Stimulated activated CD4-positive, alpha-beta T cell treated with anti-CD3 and anti-CD28 coated beads, Interleukin-4, amount 100 ng/mL, for 4 hours (primary cell): ENCODE measurements at places on chromosomes 1 and 21.
A peak's percentile ranks its signal among the peaks of the same experiment; 100 is the strongest.

GRCh38 chr1:8205771-8206170 lies 112.1 kb upstream of the SLC45A1 start:
- DNase-seq, result no peak

DNA sequence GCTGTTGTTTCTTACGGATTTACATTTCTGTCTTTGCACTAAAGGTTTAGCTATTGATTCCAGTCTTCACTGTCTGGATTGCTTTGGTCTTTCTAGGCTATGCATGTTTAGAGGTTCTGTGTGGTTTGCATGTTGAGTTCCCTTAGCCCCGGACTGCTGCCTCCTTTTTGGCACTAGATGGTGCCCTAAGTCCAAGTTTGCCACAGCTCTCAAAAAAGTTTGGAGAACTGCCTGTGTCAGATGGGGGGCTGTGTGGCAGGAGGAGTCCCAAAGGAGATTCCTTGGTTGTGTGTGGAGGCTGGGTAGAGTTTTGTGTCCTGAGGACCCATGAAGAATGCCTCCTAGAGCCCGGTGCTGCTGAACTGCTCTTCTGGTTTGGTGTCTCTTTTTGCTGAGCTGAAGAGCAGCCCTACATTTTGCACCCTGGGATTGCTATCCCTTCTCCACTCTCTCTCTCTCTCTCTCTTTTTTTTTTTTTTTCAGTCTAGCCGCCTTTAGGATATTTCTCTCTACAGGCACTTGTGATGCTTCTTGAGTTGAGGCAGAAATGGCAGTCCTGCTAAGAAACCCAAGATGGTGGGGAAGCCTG lies 74.4 kb downstream of the PTGS2 start:
- no peak for DNase-seq

DNA sequence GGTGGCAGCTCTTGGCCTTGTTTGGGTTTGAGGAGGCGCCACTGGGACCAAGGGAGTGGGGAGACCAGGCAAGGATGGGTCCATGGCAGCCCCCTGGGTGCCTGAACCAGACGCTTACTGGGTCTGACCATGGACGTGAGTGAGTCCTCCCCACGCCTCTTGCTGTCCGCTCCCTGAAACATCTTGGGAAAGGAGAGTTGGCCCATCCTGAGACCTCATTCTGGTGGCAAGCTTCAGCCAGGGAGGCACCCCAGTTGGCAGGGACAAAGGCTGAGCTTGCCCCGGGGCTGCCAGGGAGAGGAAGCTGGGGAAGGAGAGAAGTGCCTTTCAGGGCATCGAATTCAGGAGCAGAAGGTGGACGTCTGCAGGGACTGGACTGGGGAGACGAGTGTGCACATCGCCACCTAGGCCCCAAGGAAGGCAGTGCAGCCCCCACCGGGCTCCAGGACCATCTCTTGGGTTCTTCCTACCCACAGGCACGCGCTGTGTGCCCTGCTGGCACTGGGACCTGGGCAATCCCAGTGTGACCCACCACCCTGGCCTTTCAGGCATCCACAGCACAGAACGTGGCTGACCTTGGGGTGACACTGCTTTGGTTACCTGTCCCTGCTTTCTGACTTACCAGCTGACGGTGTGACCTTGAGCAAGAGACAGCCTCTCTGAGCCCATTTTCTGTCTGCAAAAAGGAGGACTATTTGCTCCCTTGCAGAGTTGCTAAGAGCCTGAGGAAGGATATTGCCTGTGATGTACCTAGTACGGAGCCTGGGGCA lies 132.9 kb upstream of the WNT4 start:
- peak; percentile 39 for DNase-seq

- no peak for DNase-seq
These were observed at the start of gene ERICH3 for GRCh38 chr1:74673351-74674111. Gene ERICH3, minus strand, starts transcription at chr1:74673792. Its CDS starts 273 bp downstream, at chr1:74673519.

DNA sequence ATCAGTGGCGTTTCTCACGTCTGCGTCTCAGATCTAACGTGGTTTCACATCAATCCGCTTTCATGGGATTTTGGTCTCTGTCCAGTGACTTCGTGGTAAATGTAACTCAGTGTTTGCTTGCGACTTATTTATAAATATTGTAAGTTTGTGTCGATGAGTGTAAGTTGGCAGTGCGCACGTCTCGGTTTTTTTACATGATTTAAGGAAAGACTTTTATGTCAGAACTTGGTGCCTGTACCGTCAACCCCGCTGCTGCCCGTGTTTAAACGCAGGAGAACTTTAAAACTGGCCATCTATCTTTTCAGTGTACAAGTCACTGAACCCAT lies 1.5 kb downstream of the B3GALT6 start:
- DNase-seq, result no peak

DNA sequence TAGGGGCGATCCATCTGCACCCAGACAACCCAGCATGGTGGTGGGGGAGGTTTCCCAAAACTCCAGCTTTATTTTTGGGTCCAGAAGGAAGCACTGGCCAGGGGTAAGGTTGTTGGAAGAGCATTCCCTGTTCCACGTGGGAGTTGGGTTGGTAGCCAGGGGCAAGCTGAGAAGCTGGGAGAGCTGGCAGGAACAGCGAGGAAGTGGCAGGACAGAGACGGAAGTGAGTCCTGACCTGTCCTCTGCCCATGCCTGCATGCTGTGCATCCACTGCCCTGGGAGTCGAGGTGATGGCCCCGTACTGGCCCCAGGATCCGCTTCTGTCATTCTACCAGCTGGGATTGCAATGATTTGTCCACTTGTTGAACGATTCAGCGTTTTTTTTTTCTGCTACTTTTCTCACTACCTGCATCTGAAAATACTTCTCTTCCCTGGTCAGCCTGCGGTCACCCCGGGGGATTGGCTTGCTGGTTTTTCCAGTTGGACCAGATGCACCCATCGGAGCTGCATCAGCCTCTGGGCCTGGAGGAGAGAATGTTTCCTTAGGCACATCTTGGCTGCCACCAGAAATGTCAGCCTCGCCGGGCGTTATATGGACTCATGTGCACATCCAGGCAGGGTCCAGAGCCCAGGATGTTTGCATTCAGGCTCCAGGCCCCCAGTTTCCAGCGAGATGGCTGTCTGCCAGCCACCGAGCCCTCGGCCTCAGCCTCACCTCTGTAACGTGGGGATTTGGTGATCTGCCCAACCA lies 28.3 kb upstream of the TMPRSS2 start:
- no peak for DNase-seq

DNA sequence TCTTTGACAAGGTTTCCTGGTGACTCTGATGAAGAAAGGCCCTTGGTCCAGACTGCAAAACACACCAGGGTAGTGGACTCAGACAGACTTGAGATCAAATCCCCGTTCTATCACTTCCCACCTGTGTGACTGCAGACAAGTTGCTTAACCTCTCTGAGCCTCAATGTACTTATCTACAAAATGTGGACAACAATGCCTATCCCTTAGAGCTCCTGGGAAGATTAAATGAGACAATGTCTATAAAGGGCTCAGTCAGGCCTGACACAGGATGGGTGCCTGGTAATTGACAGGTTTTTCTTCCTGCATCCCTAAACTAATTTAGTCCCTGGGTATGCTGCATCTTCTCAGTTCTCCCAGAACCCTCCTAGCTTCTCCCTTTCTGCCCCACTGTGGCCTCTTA lies 37.9 kb upstream of the ZBTB40 start:
- no peak for DNase-seq

DNA sequence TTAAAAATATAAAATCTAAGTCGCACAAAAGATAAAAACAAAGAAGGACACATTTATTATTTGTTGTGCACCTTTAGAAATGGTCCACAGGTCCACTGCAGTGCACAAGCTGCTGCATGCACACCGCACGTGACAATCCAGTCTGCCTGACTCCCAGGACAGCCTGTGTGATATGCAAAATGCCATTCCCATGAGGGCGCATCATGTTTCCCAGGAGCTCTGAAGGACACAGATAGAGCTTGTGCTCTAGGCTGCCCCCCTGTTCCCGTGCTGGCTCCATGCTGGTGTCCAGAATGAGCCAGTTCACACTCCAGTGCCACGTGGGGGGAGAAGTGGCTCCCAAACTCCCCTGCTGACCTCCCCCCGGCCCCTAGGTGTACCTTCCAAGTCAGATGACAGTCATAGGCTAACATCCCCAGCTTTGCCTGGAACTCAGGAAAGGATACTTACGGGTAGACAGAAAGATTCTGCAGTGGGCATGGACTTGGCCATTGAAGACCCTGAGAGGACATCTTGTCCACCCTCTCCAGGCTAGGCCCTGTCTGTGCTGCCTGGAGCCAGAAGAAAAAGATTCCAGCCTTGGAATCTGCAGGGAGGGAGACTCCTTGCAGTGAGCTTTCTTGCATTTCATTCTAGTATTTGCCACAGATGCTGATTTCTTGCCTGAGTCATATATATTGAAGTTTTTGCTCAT lies 26.3 kb downstream of the RAB7B start:
- no peak for DNase-seq

DNA sequence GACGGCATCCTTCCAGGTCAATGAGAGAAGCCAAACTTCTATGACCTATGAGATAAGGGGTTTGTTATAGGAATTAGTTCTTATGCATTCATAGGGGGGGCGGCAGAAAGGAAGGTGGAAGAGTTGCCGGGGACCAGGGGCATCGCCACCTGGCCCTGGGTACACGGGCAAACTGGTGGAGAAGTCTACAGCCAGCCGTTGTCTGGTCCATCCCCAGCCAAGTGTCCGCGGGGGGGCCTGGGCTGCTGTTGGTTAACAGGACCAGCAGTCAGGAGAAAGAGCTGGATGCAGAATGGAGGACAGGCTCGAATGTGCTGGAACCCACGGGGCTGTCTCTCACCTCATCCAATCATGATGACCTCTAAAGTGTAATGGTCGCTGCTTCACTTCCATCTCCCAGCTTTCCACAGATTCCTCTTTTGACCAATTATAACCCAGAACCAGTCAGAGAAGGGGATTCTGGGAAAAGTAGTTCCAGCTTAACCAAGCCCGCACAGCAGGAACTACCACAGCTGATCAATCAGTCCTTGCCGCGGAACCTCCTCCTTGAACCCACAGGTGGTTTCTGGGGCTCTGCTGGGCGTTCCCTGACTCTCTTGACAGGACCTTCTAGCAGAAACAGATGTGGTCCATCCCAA lies 17.8 kb downstream of the TMEM51 start:
- DNase-seq, result no peak

GRCh38 chr1:12615865-12616708 lies 1.9 kb downstream of the DHRS3 start:
- DNase-seq, result no peak

DNA sequence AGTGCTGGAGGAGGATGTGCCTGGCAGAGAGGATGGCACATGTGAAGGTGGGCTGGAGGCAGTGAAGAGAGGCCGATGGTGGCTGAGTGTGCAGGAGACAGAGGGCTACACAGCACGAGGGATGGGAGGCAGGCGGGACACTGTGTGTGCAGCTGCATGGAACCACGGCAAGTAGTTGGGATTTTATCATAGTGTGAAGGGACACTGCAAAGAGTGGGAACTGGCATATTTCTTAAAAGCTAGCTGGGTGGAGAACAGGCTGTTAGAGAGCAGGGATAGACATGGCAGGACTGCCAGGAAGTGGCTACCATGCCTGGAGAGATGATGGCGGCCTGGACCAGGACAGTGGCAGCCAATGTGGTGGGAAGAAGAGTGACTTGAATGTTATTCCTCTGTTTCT lies 102.4 kb upstream of the TLR5 start:
- no peak for DNase-seq

GRCh38 chr1:152043870-152044269 lies 7.1 kb upstream of the S100A11 start:
- DNase-seq, result no peak

GRCh38 chr1:29383746-29384371 lies 147.5 kb downstream of the PTPRU start:
- no peak for DNase-seq

- DNase-seq, result no peak
These were observed 10.9 kb downstream of the IER5 start for GRCh38 chr1:181099152-181100014.

- no peak for DNase-seq
These were observed 1331.7 kb downstream of the MRPL39 start for GRCh38 chr21:24275616-24276015.

DNA sequence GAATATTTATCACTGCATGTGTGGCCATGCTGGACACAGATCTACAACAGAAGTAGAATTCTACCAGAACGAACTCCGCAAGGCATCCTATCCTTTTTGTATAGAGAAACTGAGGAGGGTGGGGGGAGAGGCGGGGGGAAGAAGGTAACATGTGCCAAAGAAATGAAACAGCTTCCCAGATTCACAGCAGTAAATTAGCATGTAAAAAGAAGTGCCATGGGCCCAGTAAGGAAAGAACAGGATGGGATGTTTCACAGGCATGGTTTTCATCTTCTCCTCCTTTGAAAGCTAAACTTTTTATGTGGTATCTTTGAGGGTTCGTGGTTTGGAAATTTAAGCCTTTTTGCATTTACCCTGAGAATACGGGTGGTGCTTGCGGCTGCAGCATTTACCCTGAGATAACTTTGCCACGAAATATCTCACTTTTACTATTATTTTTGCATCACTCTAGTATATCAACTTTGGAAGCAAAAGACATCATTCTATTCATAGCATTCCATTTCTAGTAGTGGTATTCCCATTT lies 168.9 kb downstream of the TPR start:
- DNase-seq, result no peak

GRCh38 chr1:223276029-223276428 lies 87.9 kb downstream of the SUSD4 start:
- no peak for DNase-seq

- DNase-seq, result no peak
These were observed 124.1 kb downstream of the DPYD start for GRCh38 chr1:97796711-97797110.

- DNase-seq, result no peak
These were observed 15.8 kb downstream of the GRIK3 start for GRCh38 chr1:37018510-37018909.

DNA sequence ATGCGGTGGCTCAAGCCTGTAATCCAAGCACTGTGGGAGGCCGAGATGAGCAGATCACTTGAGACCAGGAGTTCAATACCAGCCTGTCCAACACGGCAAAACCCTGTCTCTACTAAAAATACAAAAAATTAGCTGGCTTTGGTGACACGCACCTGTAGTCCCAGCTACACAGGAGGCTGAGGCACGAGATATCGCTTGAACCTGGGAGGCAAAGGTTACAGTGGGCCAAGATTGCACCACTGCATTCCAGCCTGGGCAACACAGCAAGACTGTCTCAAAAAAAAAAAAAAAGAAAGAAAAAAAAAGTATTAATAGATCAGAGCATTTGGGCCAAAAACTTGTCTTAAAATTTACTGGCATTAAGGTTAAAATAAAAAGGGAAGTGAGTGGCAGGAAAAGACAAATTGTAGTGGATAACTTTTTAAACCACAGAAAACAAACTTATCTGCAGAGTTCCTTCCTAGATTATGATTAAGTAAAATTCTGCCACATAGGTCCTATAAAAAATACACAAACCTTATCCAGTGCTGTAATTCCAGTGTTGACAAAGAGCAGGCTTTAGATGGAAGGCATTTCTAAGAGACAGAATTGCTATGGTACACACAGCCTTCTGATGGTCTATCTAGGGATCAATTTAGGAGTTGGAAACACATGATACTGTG lies 53.3 kb downstream of the EIF4G3 start:
- DNase-seq, result no peak
